ENCODE measurements at places on chromosomes 3 and 15.

- DNase-seq, result no peak
These were observed 292.5 kb upstream of the SATB1 start for GRCh38 chr3:18717598-18717997.

GRCh38 chr15:57533448-57533799 is 58.3 kb upstream of the MYZAP start:
- DNase-seq, result no peak

GRCh38 chr3:186760141-186760833 is 23.1 kb upstream of the EIF4A2 start:
- no peak for DNase-seq

DNA sequence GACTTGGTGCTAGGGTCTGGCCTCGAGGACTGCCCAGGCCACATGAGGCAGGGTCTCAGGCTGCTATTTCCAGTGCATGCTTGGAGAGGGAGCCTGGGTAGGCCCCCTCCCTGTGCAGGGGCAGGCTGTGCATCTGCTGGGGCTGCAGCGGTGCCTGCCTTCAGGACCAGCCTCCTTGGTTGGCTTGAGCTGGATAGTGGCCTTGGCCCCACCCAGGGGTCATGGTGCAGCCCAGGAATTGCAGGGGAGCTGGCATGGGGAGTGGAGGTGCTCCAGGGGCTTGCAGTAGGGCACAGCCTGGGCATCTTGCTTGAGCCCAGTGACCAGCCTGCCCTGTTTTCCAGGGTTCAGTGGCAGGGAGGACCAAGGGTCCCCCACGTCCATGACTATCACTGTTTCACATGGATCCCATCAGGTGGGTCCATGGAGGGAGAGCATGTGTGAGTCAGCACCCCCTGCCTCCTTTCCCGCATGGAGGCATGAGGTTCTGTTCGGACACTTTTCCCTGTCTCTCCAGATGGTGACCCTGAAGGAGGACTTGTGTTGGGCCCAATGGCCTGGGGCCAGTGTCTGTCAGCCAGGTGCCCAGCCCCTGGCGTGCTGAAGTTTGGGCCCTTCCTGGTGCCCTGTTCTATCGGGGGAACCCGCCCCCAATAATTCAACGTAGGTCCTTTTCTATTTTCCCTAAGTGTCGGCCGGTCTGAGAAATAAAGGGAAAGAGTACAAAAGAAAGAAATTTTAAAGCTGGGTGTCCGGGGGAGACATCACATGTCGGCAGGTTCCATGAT is 218.6 kb downstream of the SNRPN start:
- no peak for DNase-seq

GRCh38 chr15:29675791-29676301 is 146.4 kb downstream of the TJP1 start:
- no peak for DNase-seq

DNA sequence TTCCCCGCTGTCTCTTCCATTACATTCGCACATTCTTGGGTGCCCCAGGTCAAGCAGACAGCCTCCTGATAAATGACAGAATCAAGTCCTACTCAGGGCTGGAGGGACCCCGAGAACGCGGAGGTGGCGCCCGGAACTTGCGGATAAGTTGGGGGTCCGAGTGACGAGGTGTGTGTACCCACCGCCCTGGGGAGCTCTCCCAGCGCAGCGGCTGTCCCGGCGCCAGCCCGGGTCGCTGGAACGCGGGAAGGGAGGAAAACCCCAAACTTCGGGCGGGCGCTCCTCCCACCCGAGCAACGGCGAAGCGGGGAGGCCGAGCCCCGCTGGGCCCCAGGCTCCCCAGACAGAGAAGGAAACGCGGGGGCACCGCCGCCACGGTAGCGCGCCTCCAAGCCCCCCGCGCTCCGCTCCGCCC is 550 bp downstream of the CLN6 start:
- DNase-seq, result no peak

DNA sequence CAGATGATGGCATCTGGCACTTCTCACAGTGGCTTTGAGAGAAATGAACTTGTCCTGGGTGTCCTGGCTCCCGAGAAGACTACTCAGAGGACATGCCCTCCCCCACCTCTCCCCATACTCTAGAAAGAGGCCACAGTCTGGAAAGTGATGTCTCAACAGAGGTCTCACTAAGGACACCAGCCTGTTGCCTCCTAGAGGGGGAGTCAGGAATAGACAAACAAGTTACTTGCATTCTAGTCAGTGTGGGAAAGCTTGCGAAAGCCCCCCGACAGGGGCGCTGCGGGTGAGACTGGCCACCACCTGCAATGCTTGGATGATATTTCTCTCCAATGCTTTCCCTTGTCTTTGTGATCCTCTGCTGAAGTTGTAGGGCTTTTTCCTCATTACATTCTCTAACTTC is 17.2 kb downstream of the B4GALT4 start:
- DNase-seq, result no peak

DNA sequence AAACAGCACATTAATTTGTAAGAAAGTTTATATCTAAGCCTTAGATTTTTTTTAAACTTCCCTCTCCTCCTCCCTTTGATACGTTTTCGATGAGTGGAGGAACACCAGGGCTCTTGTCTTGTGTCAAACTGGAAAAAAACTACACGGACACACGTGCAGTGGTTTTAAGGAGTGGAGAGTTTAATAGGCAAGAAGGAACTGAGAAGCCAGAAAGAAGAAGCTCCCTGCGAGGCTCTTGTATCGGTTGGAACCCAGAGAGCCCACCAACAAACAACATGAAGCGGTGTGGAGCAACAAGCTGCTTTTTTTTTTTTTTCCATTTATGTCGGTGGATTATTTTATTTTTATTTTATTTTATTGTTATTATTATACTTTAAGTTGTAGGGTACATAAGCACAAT is 18.6 kb downstream of the NDUFB4 start:
- no peak for DNase-seq

- DNase-seq, result no peak
These were observed 96.1 kb downstream of the RSRC1 start for GRCh38 chr3:158205994-158206393.

- no peak for DNase-seq
These were observed 50.6 kb downstream of the SMARCC1 start for GRCh38 chr3:47731061-47731460.
